ENCODE measurements at places on chromosomes 7 and 10.
A peak's percentile ranks its signal among the peaks of the same experiment; 100 is the strongest.

DNA sequence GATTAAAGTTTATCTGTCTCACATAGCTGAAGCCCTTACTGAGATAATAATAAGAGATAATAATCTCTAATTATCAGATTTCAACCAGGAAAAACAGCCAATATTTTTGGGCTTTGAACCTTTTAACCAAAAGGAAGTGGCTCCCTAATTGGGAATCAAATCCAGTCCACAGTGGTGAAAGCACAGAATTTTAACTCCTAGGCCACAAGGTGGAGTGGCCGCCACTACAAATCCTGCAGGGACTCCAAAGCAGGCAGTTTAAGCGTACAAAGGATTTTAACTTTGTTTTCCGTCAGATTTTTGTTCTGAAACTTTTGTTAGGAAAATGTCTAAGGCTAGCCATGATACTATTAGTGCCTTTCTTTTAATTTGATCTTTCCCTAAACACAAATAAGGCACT, 99.6 kb upstream of the CCNY start:
- no peak for DNase-seq

DNA sequence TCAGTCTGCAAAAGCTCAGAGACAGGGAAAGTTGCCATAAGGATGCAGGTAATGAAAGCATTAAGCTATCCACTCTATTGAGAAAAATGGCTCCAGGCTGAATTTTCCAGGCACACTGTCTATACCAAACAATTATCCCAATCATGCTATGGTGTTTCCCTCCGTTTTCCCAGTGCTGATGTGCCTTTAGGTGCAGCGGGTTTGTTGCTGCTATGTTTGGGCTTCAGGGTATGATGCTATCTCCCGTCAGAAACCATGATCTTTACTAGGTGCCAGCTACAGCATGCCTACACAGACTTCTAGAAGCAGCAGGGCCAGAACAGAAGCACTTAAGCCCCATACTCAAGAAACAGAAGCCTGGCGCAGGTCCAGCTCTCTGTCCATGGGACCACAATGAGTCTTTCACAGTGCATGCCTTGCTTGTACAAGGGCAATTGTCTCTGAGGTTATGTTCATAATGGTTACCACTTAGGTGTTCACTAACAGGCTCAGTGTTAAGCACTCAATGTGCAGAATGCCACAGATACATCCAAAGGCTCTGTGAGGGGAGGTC, 19.4 kb downstream of the STEAP1B start:
- no peak for DNase-seq

DNA sequence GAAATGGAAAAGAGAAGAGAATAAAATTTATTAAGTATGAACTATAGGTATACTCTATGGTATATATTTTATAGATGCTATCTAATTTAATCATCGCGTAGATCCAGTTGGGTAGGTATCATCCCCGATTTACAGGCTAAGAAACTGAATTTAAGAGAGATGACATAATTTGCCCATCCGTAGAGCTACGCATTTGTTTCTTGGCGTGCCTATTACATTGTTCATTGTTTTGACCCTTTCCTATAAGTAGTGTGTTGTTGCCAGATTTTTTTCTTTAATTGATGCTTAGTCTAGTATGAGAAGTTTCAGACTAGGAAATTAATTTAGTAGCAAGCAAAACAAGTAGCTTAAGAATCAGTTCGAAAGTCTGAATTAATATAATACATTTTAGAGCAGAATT, 205.7 kb upstream of the NPSR1 start:
- DNase-seq, result no peak

DNA sequence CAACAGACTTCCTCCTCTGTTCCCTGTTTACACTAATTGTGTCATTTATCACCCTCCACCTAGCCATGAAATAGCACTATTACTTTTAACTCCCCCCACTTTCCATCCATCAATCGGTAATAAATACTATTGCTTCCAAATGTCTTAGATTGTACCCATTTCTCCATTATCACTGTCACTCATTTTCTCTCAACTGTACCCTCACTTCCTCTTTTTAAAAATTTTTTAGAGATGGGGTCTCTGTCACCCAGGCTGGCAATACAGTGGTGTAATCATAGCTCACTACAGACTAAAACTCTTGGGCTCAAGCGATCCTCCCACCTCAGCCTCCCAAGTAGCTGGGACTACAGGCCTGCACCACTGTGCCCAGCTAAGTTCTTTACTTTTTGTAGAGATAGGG, 123.5 kb upstream of the EGR2 start:
- DNase-seq, result no peak

DNA sequence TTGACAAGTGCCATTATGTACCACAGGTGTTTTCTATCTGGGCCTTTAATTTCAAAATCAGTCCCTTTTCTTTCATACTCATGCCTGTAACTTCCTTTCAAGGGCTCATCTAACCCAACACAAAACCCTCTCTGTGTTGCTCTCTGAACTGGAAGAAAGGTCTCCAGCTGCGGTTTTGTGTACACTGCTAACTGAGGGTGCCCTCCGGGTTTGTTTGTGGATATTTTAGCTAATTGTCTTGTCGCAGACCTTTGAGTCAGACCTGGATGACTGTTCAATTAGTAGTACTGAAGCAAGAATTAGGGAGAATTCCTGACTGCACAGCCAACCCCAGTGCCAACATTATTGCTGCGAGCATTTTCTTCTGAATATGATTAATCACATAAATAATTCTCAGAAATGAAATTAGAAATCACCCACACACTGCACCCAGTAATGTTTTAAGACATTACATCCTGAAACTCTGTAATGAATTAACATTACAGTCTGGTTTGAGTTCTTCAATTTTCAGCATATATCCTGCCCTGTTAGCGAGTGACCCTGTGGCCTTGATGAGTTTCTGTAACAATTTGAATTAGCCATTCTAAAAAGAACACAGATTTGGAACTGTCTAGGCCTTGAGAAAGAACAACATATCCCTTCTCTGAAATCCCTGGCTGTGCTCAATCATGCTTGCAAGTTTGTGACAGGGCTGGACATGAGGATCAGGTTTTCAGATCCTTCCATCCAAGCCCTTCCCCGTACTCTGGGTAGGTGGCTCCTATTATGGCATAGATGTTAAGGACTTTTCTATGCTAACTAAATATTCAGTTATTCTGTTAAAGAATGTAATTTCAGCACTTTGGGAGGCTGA, 460.1 kb downstream of the PLXDC2 start:
- DNase-seq, result no peak

- peak; percentile 63 for DNase-seq
These were observed 32.7 kb downstream of the DNMBP start for GRCh38 chr10:99976886-99977665.

- DNase-seq, result no peak
These were observed 79.1 kb upstream of the BTBD16 start for GRCh38 chr10:122191936-122192541.

- DNase-seq, result no peak
These were observed 27.1 kb upstream of the GPAM start for GRCh38 chr10:112210666-112211065.

DNA sequence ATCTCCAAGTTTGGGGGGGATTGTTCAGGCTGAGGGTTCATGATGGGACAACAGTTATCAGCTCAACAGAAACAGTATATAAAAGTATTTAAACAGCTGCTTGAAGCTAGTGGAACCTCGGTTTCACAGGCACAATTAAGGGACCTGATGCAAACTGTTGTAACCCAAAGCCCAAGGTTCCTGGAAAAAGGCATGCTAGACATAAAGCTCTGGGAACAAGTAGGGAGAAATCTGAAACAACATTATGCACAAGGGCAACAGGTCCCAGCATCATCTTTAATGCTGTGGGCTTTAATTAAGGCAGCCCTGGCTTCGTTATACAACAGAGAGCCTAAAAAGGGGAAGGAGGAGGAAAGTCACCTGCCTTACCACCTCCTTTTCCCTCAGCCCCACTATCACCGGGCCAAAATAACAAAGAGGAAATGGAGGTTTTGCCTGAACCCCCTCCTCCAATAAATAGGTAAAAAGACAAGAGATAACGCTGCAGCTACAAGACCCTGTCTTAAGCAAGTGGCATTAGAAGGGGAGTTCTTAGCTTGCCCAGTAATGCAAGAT, 83.2 kb upstream of the GPR22 start:
- no peak for DNase-seq

- no peak for DNase-seq
These were observed 21.5 kb downstream of the HERC4 start for GRCh38 chr10:68053553-68053952.

DNA sequence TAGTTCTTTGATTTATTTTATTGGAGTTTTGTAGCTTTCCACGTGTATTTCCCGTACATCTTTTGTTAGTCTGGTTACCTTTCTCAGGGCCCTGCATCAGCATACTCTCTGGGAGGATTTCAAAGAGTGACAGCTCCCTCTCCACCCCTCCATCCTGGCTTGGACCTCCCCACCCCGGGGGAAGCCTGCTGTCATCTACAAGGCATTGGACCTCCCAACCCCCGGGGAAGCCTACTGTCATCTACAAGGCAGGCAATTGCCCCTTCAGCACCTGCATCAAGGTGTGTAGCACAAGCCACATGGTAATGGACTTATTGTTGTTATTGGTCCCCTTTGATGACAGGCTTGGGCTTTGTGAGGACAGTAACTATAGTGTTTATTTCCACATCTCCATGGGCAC, 390.1 kb downstream of the TCERG1L start:
- DNase-seq, result no peak

DNA sequence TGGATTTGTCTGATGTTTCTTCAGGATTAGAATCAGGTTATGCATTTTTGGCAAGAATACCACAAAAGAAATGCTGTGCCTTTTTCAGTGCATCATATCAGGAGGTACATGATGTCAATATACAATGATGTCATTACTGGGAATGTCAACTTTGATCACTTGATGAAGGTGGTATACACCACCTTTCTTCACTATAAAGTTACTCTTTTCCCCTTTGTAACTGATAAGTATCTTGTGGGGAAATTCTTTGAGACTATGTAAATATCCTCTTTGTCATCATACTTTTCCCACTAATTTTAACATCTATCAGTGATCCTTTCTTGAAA, 65.9 kb upstream of the TCF7L2 start:
- no peak for DNase-seq

DNA sequence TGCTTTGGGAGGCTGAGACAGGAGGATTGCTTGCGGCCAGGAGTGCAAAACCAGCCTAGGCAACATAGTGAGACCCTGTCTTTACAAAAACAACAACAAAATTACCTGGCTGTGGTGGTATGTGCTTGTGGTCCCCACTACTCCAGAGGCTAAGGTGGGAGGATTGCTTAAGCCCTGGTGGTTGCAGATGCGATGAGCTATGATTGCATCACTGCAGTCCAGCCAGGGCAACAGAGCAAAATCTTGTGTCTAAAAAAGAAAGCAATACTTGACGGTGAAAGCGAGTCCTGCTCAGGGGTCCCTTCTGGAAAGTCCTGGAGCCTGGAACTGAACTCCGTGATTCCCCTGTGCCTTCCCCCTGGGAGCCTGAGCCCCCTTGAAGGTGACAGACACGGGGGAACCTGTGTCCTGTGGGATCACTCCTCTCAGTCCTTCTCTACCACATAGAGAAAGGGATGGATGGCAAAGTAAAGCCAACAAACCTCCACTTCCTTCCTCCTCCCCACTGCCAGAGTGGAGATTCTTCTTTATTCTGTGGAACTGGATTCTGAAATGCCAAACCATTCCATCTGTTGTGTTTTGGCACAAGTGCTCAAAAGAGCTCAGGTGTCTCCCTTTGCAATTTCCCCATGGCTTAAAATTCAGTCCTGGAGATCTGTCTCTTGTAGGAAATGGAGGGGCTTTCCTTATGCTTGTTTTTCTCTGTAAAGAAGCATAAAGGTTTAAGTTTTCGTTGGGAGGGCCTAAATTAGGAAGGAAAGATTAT, 50.6 kb downstream of the KIAA1217 start:
- no peak for DNase-seq

GRCh38 chr10:62000726-62001125, 99.2 kb downstream of the ARID5B start:
- no peak for DNase-seq

DNA sequence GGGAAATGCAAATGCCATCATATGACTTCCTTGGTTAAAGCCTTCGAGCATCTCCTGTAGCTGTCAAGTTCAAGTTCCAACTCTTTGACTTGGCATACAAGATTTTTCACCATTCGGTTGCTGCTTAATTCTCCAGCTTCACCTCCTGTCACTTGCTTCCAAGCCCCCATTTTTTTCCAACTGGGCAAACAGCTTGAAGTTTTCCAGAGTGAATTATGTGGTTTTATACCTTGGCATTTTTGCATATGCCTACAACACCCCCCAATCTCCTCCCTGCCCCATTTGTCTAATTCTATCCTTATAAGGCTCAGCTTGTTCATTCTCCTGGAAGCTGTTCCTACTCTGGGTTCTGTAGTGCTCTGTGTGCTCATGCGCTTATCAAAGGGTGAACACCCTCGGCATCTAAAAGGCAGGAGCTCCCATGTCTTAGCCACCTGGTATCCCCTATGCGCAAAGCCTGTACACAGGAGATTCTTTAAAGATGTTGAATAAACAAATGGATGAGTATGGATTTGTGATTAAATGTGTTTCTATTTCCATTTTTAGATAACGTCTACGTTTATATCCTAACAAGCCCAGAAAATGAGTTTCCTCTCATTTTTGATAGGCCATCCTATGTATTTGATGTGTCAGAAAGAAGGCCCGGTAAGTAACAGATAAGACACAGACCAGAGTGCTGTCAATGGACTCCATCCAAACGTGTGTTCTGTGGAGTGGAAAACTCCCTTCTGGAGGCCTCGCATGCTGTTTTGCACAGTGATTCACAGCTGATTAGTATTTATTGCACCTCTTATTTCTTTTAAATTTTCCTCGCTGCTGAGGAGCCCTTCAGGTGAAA, 52.5 kb downstream of the CDHR3 start:
- no peak for DNase-seq

- DNase-seq, result no peak
These were observed 31.7 kb upstream of the CYP26C1 start for GRCh38 chr10:93028883-93029282.

- DNase-seq, result no peak
These were observed 24.8 kb downstream of the DUSP5 start for GRCh38 chr10:110522365-110522988.

GRCh38 chr7:129824291-129825208, 128.2 kb downstream of the UBE2H start:
- no peak for DNase-seq

GRCh38 chr7:22725585-22725984, 1.4 kb upstream of the IL6 start:
- peak; percentile 33 for DNase-seq

GRCh38 chr7:142131439-142132185, 20.1 kb downstream of the MGAM2 start:
- DNase-seq, result peak; percentile 6

DNA sequence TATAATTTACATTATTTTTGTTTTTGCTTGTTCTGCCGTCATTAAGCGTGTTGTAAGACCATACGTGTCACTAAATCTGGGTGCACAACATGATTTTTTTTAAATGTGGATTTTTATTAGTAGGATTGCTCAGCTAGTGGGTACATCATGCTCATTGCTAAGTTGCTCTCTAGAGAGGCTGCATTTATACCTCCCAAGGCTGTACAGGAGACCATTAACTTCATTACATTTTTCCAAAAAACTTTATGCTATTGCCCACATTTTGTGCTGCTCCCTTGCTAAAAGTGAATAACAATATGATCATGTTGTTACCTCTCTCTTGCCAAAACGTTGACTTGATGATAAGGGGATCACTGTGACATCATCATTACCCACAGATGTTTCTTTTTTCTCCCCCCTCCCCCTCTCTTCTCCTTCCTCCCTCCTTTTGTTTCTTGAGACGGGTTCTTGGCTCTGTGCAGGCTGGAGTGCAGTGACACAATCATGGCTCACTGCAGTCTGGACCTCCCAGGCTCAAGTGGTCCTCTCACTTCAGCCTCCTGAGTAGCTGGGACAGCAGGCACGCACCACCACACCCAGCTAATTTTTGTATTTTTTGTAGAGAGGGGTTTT, 65.1 kb downstream of the BMPR1A start:
- DNase-seq, result no peak

All from suppressor macrophage treated with lipopolysaccharide for 4 hours (primary cell).